Breast epithelium (tissue), 4 donors: ENCODE measurements at places on chromosomes 4 and X.

- H3K36me3 ChIP-seq, result no peaks in the 10 kb centered on the region
- H3K4me3 ChIP-seq, result peak overlapping the region; percentile 55
- DNase-seq, result no peak
- no peaks in the 10 kb centered on the region for H3K4me1 ChIP-seq
- H3K27ac ChIP-seq, result no peak overlapping the region
These were observed 732 bp upstream of the ESX1 start for GRCh38 chrX:104255465-104255864.

GRCh38 chr4:39730072-39730471, 32.1 kb downstream of the UBE2K start:
- no peak for DNase-seq
- no peaks in the 10 kb centered on the region for H3K36me3 ChIP-seq
- H3K27me3 ChIP-seq, result no peaks in the 10 kb centered on the region
- H3K4me1 ChIP-seq, result no peaks in the 10 kb centered on the region
- no peak overlapping the region for H3K27ac ChIP-seq
- H3K4me3 ChIP-seq, result no peak overlapping the region

DNA sequence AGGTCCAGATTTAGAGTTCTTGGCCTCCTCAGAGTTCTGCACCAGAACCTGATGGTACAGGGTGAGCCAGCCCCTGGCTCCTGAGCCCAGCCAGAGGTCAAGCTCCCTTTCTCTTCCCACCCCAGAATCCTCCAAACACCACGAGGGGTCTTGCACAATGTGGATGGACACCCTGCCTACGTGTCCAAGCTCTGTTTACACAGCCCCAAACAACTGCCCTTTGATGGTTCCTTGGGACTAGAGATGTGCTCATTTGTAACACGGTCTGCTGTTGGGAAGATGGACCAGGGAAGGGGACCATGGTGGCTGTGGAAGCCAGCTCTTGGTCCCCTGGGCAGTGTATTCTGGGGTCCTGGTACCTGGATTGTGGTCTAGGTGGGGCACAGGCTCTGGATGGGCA, 40.0 kb upstream of the RPS6KA3 start:
- no peaks in the 10 kb centered on the region for H3K4me1 ChIP-seq
- H3K27ac ChIP-seq, result no peak overlapping the region
- DNase-seq, result no peak
- H3K4me3 ChIP-seq, result no peak overlapping the region
- H3K36me3 ChIP-seq, result no peaks in the 10 kb centered on the region

DNA sequence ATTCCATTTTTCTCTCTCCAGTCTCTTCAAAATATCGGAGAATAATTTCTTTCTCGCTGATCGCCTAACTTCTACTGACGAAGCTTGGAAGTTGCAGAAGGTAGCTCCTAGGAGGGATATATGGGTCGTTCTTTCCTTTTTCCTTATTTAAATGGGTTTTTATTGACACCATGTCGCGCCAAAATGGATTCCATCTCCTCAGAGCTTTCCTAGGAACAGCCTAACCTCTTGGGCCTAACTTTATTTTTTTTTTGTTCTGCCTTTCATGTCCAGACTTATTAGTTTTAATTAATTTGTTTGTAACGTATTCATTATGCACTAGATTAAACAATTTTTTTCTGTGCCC, 359.4 kb upstream of the ZCCHC13 start:
- H3K27ac ChIP-seq, result peak overlapping the region; percentile 92
- no peaks in the 10 kb centered on the region for H3K27me3 ChIP-seq
- H3K4me1 ChIP-seq, result no peaks in the 10 kb centered on the region
- no peak for DNase-seq

DNA sequence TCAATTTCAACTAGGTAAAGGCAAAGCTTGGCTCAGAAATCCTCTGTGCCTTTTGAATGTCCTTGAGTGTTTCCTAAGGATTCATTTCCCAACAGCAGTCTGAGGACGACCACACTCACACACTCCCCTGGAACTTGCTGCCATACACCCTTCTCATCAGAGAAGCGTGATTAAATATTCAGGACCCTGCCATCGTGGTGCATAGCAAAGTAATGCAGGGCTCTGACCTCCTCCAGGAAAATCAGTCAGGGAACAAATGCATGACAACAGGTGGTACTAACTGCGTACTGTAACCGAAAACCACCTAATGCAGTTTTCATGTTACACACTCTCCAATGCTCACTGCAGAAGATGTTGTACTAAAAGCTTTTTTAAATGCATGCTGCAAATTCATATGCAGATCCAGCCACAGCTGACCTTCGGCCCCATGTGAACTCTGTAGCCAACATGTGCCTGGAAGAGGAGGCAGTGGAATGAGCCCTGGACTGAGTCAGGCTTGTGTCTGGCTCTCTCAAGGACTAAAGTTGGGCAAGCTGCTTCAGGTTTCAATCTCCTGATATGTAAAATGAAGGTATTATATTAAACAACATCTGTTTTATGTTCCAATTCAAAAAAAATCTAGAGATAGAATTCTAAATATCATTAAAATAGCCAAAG, 238.3 kb downstream of the KCNIP4 start:
- no peak overlapping the region for H3K27ac ChIP-seq
- H3K27me3 ChIP-seq, result no peaks in the 10 kb centered on the region

DNA sequence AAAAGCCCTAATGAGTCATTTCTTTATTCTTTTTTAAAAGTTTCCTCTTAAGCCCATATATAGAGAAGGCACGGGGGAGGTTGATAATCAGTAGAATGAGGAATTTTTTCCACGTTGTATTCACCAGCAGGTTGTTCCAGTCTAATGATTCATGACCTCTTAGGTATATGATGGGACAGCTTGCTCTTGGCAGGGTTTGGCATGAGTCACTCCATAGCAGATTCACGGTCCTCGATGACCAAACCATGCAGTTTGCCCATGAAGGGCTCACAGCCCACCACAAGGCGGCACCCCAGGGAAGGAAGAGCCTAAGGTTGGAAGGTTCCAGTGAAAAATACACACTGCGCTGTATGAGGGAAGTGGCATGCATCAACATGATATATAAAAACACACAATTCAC, 623.8 kb upstream of the DIPK2B start:
- no peak for DNase-seq
- H3K4me3 ChIP-seq, result no peak overlapping the region
- H3K27me3 ChIP-seq, result no peaks in the 10 kb centered on the region
- no peaks in the 10 kb centered on the region for H3K36me3 ChIP-seq

- peak overlapping the region; percentile 65 for H3K27ac ChIP-seq
- peak overlapping the region; percentile 45 for H3K4me3 ChIP-seq
- no peaks in the 10 kb centered on the region for H3K27me3 ChIP-seq
These were observed 278.4 kb upstream of the AGTR2 start for GRCh38 chrX:115892056-115892708.

- no peaks in the 10 kb centered on the region for H3K4me1 ChIP-seq
- no peak overlapping the region for H3K4me3 ChIP-seq
- H3K27me3 ChIP-seq, result no peaks in the 10 kb centered on the region
- H3K36me3 ChIP-seq, result no peaks in the 10 kb centered on the region
- H3K27ac ChIP-seq, result no peak overlapping the region
These were observed 450.0 kb upstream of the RASGEF1B start for GRCh38 chr4:81921751-81922159.

GRCh38 chrX:97229318-97229717, 345.6 kb downstream of the RPA4 start:
- H3K4me1 ChIP-seq, result no peaks in the 10 kb centered on the region
- no peaks in the 10 kb centered on the region for H3K36me3 ChIP-seq
- peaks cover 6% of the 10 kb centered on the region for H3K27me3 ChIP-seq
- H3K27ac ChIP-seq, result no peak overlapping the region
- H3K4me3 ChIP-seq, result no peak overlapping the region

DNA sequence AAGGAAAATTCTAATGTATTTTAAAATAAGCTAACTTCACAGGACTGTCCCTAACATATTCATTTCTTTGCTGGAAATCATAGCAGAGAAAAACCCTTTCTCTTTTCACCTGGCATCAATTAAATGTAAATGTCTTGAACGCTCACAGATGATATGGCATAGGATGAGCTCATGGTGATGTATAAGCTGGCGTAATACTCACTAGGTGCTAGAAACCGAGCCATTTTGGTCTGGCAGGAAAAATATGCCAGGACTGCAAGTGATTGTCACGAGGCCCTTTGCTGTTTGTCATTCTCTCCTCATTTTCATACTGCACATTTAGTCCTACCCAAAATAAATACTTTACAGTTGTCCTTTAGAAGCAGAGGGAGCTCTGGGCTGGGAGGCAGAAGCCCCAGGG, 222.7 kb upstream of the LNX1 start:
- no peaks in the 10 kb centered on the region for H3K27me3 ChIP-seq
- DNase-seq, result no peak
- H3K4me3 ChIP-seq, result no peak overlapping the region
- no peaks in the 10 kb centered on the region for H3K4me1 ChIP-seq
- H3K36me3 ChIP-seq, result no peaks in the 10 kb centered on the region

DNA sequence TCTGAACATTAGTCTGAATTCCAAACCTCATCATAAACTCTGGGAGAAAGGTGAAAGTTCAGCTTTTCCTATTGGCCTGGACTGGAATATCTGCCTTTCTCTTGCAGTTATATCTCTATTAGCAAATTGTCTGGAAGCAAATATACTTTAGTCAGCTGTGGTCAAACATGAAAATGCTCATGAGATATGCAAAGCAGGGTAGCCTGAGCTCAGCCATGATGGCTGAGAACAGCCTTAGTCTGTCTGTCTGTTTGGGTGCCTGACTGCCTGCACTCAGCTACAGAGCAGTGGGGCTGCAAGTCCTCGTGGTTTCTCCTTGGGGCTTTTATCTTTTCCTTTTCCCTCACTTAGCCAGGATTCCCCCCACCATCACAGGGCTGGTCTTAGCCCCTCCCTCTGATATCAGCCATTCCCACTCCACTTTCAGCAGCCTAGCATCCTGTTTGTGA, 19.5 kb upstream of the PGRMC2 start:
- no peaks in the 10 kb centered on the region for H3K4me1 ChIP-seq
- H3K4me3 ChIP-seq, result no peak overlapping the region
- H3K27ac ChIP-seq, result no peak overlapping the region
- H3K27me3 ChIP-seq, result no peaks in the 10 kb centered on the region
- no peaks in the 10 kb centered on the region for H3K36me3 ChIP-seq
- no peak for DNase-seq

DNA sequence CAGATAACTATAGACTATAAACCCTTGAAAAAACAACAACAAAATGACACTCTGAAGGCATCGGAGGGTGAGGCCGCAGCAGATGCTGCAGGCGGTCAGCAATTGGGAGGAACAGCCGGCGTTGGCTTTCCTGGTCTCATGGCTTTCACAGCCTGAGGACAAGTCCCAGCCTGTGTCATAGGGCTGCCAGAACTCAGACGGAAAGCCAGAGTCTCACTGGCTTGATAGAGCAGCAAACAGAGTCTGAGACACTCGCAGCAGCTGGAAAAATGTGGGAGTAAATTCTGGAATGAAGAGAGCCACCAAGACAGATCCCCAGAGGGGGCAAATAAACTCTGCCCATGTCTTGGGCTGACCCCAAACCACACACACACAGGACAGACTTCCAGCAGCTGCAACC, 86.3 kb downstream of the PPP2R2C start:
- H3K36me3 ChIP-seq, result no peaks in the 10 kb centered on the region
- H3K4me3 ChIP-seq, result no peak overlapping the region
- no peaks in the 10 kb centered on the region for H3K4me1 ChIP-seq
- peak; percentile 38 for DNase-seq
- H3K27ac ChIP-seq, result no peak overlapping the region

DNA sequence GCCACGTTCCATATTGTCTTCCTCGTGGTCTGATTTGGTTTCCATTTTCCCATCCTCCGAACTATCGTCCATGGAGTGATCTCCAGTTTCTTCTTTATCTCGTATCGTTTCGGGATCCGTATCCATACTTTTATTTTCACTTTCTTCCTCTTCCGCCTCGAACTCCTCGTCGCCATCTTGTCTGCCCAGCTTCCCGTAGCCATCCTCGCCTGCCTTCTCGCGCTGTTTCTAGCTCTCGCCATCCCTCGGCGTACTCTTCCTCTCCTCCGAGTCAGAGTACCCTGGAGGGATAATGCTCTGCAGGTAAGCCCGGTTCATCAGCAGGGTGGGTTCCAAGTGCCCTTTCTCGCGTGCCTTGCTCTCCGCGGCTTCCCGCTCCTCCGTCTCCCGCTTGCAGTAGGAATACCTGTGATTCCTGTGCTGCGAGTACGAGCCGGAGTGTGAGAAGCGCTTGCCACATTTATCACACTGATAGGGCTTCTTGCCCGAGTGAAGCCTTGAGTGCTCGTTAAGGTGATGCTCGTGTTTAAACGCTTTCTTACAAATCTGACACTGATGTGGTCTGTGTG, 134.5 kb upstream of the TAPT1 start:
- no peaks in the 10 kb centered on the region for H3K36me3 ChIP-seq
- H3K4me1 ChIP-seq, result no peaks in the 10 kb centered on the region
- H3K27ac ChIP-seq, result no peak overlapping the region
- H3K27me3 ChIP-seq, result no peaks in the 10 kb centered on the region

DNA sequence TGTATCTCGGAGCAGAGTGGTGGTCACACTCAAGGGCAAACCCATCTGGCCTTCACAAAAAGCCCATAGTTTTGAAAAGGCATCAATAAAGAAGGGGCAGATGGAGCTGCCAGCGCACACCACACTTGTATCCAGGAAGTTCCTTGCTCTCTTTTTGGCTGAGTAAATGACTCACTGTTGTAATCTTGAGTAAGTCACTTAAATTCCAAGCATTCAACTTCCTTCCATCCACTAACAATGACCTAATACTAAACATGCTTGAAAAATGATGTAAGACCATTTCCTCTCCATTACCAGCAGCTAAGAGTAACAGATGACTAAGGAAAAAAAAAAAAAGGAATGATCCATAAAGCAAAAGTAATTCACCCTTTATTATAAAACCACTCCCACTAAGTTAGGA, 32.4 kb upstream of the MYOZ2 start:
- no peaks in the 10 kb centered on the region for H3K27me3 ChIP-seq
- peak overlapping the region; percentile 74 for H3K27ac ChIP-seq
- H3K36me3 ChIP-seq, result no peaks in the 10 kb centered on the region
- no peaks in the 10 kb centered on the region for H3K4me1 ChIP-seq

- no peak for DNase-seq
- no peaks in the 10 kb centered on the region for H3K4me1 ChIP-seq
These were observed 366.7 kb upstream of the FAT1 start for GRCh38 chr4:187090401-187090800.

GRCh38 chrX:12981880-12982279, 7.0 kb downstream of the TMSB4X start:
- H3K27me3 ChIP-seq, result no peaks in the 10 kb centered on the region
- no peak overlapping the region for H3K4me3 ChIP-seq
- no peak overlapping the region for H3K27ac ChIP-seq

- no peaks in the 10 kb centered on the region for H3K36me3 ChIP-seq
- no peaks in the 10 kb centered on the region for H3K27me3 ChIP-seq
These were observed 47.9 kb upstream of the QRFPR start for GRCh38 chr4:121428721-121429120.

- no peak overlapping the region for H3K4me3 ChIP-seq
- DNase-seq, result no peak
- H3K27ac ChIP-seq, result no peak overlapping the region
These were observed 2.7 kb upstream of the ACOT9 start for GRCh38 chrX:23745786-23746185.

- H3K27me3 ChIP-seq, result no peaks in the 10 kb centered on the region
- no peaks in the 10 kb centered on the region for H3K4me1 ChIP-seq
- peak within 1 kb of the TSS; percentile 43 for H3K4me3 ChIP-seq
- H3K27ac ChIP-seq, result no peak within 1 kb of the TSS
- no peaks in the 10 kb centered on the region for H3K36me3 ChIP-seq
- peak; percentile 22 for DNase-seq
These were observed at the start of gene FSTL5 for GRCh38 chr4:162163892-162164759. FSTL5 (minus strand) TSS chr4:162164000; CDS start chr4:162111396, 52,604 bp downstream.
